ENCODE measurements at places on chromosomes 5 and 9.

- DNase-seq: no peak
These were observed 195.4 kb downstream of the HSPA4 start for GRCh38 chr5:133247151-133247709.

GRCh38 chr5:9148242-9148641, 397.6 kb downstream of the SEMA5A start:
- peak; percentile 35 for DNase-seq

GRCh38 chr9:127578952-127579853, 32.9 kb upstream of the STXBP1 start:
- peak; percentile 98 for DNase-seq

DNA sequence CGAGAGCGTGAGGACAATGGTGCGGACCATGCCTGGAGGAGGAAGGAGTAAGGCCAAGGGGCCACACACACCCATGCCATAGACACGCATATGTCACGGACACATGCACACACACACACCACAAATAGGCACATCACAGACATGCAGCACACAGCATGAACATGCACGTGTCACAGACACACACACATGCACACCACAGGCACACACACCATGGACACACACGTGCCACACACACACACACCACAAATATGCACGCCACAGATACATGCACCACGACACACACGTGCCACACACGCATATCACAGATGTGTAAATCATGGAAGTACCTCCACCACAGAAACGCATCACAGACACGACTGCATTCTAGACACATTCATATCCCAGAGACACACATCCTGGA, 16.7 kb downstream of the TERT start:
- no peak for DNase-seq

DNA sequence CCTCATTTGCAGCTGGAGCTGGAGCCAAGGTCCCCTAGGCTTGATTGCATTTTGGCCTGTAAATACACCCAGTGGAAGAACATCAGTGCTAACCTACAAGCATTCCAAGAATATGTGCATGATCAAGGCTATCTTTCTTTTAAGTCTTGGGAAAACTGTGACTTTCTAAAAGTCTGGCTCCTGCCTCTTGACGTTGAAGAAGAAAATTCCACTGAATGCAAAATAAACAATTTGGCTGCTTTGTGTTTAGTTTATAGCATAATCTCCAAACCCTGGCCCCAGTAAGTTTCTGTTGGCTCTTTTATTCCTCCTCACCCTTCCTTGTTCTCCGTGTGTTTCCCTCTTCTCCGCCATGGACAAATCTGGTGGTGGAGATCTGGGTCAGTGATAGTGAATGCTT, 109.3 kb upstream of the TLE1 start:
- no peak for DNase-seq

GRCh38 chr9:38671372-38671731, 48.6 kb downstream of the FAM240B start:
- no peak for DNase-seq

GRCh38 chr5:138927979-138928378, 52.8 kb upstream of the LRRTM2 start:
- no peak for DNase-seq

- peak; percentile 80 for DNase-seq
These were observed 174.7 kb downstream of the HMHB1 start for GRCh38 chr5:143986516-143987212.

GRCh38 chr9:116223926-116224325, 70.3 kb downstream of the PAPPA start:
- DNase-seq: no peak

DNA sequence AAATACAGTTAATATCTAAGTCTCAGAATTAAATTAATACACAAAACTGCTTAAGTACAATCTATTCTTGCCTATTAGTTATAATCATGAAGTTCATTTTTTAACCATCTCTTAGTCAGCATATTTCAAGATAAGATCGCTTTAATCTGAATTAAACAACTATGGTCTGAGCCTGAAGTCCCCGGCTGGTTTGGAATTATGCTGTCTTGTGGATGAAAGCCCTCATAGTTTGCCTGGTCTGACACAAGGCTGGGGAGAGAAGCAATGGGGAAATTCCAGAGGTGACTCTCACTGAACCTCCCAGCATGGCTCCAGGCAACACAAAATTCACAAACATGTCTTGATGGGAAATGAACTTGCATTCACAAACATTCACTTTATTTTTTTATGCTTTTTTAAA, 28.0 kb upstream of the GRAMD2B start:
- DNase-seq: peak; percentile 55

DNA sequence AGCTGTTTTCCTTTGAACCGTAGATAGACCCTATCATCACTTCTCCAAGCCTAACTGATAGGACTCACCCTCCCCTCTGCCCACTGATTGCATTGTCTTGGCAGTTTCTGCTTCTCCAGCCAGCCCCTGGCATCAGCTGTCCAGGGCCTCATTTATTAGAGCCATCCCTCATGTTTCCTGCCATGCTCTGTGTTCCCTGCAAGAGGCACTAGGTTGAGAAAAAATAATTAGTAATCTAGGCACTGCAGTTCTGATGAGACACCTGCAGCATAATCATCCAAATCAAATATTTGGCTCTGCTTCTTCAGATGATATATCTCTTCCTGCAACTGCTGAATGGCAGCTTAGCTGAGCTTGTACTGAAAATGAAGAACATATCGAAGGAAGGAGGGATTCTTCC, 303.0 kb upstream of the TLE4 start:
- DNase-seq: no peak

GRCh38 chr9:137716694-137717287, 98.0 kb downstream of the EHMT1 start:
- DNase-seq: no peak

DNA sequence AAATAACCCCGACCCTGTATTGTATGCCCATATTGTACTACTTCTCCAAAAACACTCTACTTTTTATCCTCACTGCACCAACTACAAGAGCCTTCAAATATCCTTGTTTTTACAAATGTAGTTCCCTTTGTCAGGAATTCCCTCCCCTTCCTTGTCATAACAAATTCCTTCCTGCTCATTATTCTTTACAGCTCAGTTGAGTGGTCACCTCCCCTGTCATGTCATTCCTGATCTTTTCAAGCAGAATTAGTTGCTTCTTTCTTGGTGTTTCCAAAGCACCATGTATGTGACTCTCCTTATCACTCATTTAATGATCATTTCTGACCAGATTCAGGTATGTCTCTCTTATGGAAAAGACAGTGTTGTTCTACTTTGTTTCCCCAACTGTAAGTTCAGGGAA, 194.2 kb upstream of the SMC2 start:
- DNase-seq: no peak

- no peak for DNase-seq
These were observed 26.8 kb downstream of the IRF1 start for GRCh38 chr5:132463811-132464155.

- DNase-seq: no peak
These were observed 5.0 kb downstream of the PDE6A start for GRCh38 chr5:149939546-149939945.

- peak; percentile 19 for DNase-seq
These were observed 1.5 kb downstream of the GAS1 start for GRCh38 chr9:86945728-86946200.

- no peak for DNase-seq
These were observed 34.0 kb upstream of the ZNF484 start for GRCh38 chr9:92911511-92912475.

DNA sequence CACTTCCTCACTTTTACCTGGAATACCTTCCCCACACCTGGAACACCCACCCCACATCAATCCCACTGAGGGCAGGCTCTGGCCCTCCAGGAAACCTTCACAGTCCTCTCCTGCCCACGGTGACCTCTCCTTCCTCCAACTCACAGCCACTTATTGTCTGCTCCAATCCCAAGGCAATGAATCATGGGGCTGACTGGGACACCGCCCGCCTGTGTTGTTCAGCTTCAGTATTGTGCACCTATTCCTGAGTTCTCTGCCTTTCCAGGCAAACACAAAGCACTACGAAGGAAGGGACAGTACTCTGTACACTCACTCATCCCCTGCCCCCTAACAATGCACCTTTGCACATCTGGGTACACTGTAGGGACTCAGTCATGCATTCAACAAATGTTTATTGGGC, 7.3 kb downstream of the PCDH1 start:
- DNase-seq: no peak

- no peak for DNase-seq
These were observed 35.6 kb downstream of the PTTG1 start for GRCh38 chr5:160457252-160457651.

GRCh38 chr9:98356326-98356725, 100.9 kb upstream of the TBC1D2 start:
- no peak for DNase-seq

GRCh38 chr5:89343666-89344065, 460.7 kb upstream of the MEF2C start:
- no peak for DNase-seq

DNA sequence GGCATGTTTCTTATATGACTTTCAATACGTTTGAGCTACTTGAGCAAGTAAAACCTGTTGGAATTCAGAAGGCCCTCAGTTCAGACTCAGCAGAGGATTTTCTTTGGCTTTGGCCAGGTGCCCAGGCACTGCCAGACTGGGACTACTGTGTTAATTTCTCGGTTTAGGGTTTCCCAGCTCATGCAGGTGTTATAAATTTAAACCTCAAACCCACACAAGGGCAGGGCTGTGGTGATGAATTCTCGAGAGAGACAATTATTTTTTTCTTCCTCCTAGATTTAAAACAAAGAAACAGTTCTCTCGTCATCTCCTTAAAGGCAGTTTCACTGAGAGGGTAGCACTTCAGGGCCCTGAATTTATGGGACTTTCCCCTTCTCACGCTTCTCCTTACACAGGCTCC, 406.0 kb upstream of the PIK3R1 start:
- DNase-seq: no peak

DNA sequence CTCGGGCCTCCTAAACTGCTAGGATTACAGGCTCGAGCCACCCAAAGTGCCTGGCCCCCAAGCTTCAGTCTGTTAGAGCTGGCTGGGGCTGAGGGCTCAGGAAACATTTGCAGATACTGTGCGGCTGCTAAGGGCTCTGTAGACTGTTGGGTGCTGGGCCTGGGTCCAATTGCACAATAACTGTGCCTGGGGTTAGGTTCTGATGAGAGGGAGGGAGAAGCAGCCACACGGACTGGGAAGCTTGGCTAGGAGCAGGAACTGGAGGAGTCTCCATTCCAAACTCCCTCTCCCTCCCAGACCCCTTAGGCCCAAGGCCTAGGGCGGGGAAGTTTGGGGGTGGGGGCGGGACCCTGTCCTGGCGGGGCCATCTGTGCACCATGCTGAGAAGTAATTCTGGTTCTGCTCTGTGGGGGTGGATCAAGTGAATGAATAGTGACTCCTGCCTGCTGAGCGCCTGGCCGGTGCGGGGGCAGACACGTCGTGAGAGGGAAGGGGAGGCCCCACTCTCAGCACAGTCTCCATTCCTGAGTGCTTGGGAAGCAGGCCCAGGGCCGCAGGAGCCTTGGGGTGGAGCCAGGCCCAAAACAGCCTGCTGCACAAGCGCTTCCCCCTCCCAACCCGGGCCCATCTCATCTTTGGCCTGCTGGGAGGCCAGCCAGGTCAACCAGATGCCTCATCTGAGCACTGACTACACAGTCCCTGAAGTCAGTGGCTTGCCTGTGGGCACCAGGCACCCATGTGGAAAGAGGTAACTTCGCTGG, 1.5 kb downstream of the ASS1 start:
- peak; percentile 82 for DNase-seq

GRCh38 chr9:94875300-94876020, 149.0 kb downstream of the AOPEP start:
- DNase-seq: no peak

DNA sequence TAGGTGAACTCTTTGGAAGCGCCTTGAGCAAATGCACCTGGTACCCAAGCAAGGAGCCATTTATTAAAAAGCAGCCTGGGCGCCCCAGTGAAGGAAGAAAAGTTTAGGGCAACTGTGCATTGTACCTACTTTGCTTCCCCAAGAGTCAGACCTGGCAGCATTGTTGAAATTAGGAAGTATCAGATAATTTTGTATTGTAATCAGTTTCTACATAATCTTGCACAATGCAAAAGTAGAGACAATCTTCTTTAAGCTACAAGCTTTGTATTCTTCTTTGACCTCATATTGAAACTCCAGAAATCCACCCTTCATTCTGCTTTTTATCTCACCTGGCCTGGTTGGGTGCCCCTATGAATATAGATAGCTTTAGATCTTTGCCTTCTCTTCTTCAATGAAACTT, 490.8 kb downstream of the RASEF start:
- no peak for DNase-seq

- no peak for DNase-seq
These were observed 22.4 kb downstream of the SPINK5 start for GRCh38 chr5:148085977-148086705.

DNA sequence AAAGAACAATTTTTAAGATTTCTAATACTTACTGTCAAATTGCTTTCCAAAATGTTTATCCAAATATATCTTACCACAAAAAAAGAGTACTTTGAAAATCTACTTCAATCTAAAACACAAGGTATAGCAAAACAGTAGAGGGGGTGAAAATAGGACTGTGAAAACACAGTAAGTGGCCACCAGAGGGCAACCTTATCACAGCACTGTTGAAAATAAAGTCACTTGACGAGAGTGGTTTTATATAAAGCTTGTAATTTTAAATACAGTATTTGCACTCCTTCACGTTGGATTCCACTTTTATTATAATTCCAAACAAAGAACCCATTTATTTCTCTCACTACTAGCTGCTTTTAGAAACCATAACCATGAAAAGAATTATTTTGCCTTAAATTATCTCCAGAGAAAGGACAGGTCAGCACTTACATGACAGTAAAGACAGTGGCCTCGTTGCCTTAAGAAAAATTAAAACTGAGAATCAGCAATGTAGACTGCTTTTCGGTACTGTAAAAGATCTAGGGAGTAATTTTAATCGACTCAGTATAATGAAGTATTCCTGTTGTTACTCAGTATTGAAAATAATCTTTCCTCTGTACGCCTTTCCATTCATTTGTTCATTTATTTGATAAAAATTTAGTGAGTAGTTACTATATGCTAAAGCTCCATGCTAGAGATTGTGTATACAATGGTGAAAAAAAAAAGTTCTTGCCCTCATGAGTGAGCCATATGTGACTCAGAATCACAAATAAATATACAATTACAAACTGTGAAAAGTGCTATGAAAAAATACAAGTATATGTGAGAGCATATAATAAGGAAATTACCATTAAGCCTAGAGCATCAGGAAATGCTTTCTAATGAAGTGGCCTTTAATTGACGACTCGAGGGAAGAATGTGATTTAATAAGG, 40.0 kb upstream of the CDK5RAP2 start:
- peak; percentile 47 for DNase-seq

DNA sequence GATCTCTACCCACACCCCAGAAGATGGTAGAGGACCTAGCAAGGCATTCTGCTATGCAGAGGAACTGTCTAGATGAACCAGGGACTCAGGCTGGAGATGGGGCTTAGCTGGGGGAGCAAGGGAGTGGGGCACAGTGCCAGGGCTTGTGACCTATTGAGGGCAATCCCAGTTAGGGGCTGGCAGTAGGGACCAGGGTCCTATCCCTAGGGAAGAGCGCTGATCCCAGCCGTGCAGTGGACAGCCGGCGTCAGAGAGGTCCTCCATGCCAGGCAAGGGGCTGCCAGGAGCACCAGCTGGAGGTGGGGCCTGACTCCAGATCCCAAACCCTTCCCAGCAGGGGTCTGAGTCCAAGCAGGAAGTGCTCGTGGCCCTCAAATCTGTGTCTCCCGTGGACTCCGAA, 52.7 kb upstream of the NEURL1B start:
- DNase-seq: no peak

GRCh38 chr5:142551338-142552067, 134.4 kb downstream of the FGF1 start:
- peak; percentile 13 for DNase-seq

GRCh38 chr5:127923804-127924570, 159.6 kb upstream of the SLC12A2 start:
- no peak for DNase-seq

GRCh38 chr9:28927691-28928090, 1354.4 kb upstream of the C9orf72 start:
- no peak for DNase-seq

GRCh38 chr5:172548981-172549687, 91.9 kb upstream of the NEURL1B start:
- DNase-seq: no peak
